DMS79 (cell line): ENCODE measurements at places on chromosomes 6 and 20.

- DNase-seq: peak; percentile 68
Observed at GRCh38 chr6:9140172-9140571, 704.8 kb upstream of the SLC35B3 start.

DNA sequence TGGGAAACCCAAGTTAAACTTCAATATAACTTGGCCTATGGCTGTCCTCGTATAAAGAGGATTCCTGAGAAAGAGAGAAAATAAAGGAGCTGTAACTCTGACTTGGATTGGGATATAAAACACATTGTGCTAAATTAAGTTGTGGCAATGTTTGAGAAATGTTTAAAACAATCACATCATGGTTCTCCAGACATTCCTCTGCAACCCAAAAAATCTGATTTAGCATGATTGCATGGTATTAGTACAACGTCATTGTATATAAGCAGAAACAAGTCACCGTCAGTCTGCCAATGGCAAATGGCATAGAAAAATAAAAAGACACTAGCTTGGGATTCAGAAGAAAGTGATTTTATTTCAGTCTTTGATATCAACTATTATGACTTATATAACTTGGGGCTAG, 140.2 kb upstream of the FAM83B start:
- DNase-seq: no peak

- no peak for DNase-seq
Observed at GRCh38 chr6:158377860-158378259, 65.6 kb downstream of the TULP4 start.

- peak; percentile 81 for DNase-seq
Observed at GRCh38 chr6:145814501-145815308, at the start of gene FBXO30. TSS of gene FBXO30 (minus strand) at chr6:145814795. CDS start at chr6:145806405, 8,390 bp downstream.

- no peak for DNase-seq
Observed at GRCh38 chr20:34744847-34745246, 40.7 kb downstream of the TP53INP2 start.

GRCh38 chr20:1720226-1720625, 62.6 kb upstream of the SIRPG start:
- DNase-seq: no peak

- no peak for DNase-seq
Observed at GRCh38 chr6:89862273-89862672, 32.0 kb upstream of the GJA10 start.

DNA sequence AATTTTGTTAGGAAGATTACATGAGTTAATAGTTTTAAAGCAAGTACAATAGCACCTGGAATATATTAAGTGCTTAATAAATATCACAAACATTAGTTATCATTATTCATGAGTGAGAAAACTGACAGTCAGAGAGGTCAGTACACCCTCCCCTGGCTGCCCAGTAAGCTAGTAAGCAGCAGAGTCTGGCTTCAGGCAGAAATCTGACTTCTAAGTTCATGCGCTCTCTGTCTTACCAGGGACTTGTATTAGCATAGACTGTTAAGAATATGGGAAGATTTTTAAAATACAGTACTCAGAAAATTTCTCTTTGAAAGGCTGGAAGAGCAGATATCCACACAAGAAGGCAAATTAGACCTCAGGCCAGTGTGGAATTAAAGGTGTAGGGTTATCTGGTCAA, 40.8 kb downstream of the BCAS1 start:
- DNase-seq: no peak

DNA sequence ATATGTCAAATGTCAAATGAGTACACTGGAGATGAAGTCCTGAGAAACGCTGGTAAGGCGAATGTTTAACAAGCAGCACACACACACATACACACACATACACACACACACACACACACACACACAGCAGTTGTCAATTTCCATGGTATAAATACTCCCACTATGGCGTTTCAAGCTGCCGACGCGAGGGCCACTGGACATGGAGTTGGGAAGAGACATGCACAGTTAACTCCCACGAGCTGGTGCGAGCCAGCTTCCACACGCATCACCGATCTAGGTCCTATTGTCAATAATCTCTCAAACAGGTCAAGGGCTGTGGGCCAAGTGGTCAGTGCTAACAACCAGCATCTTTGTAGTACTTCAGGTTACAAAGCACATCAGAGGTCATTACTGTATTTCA, 58.9 kb downstream of the TRERF1 start:
- DNase-seq: no peak

DNA sequence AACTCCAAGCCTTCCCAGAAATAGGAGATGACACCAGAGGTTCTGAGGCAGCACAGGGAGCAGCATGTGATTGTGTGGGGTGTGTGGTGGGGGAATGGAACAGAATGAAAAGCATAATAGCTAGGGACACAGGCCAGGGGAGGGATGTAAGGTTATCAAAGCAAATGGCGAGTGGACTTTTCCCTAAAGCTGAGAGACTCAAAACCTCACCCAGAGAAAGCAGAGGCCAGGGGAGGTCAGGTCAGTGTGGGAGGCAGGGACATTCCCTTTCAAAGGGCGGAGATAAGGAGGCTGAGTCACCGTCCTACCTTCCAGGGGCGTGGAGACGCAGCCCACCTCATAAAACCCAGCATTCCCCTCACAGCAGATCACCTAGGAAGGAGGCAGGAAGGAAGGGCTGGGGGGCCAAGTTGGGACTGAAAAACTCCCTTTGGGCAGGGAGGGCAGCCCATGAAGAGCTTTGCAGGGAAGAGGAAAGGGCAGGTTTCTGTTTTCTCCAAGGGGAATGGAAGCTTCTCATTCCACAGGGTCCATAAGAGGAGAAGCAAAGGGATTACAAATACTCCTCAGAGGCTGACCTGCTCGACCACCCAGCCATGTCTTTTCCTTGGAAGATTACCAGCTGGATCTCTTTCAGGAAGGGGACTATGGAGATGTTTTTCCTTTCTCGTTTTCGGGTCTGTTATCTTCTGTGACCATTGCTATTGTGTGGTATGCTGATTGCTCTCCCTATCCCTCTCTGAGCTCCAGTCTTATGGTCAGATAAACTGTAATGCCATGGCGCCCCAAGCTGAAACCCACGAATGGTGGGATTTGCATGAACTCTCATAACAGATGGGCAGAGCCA, 9.6 kb upstream of the LY6G5C start:
- no peak for DNase-seq

- no peak for DNase-seq
Observed at GRCh38 chr6:102387326-102388033, 994.0 kb downstream of the GRIK2 start.

DNA sequence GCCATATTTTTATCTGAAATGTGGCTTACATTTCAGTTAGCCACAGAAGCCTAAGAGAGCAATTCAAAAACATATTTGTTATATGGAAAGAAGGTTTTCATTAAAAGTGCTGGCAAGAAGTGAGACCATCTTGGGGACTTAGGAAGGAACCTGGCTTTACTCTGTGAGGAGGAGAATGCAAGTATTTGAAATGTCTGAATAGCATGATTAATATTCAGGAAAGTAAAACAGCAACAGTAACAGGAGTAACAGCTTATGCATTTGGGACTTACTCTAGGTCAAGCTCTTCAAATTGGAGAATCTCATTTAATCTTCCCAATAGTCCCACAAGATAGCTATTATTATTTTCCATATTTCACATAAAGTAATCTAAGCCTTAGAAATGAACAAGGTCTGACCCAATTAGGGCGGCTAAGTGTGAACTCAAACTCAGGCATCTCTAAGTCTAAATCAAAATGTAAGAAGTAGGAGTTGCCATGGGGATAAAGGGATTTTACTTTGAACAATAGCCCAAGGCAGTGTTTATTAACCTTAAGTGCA, 816.5 kb downstream of the BCKDHB start:
- no peak for DNase-seq

- DNase-seq: no peak
Observed at GRCh38 chr6:161227004-161227960, 46.6 kb downstream of the AGPAT4 start.

- no peak for DNase-seq
Observed at GRCh38 chr6:142416179-142416578, 114.4 kb downstream of the ADGRG6 start.

DNA sequence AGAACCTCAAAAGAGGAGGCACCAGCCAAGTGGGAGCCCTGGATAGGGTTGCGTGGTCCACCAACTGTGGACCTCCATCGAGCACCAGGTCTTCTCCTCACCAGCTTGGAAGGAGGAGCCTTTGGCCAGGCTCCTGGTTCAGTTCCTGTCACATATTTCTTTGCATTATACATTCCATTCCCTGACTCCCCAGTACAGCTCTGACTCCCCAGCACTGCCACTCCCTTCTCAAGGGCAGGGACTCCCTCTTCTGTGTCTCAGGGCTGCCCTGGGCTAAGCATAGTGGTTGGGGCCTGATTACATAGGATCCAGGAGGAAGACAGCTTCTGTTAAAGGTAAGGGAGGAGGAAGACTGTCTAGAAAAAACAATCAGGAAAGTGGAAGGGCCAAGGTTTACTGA, 91.1 kb downstream of the MRPL14 start:
- no peak for DNase-seq

GRCh38 chr6:134178161-134179044, 126.0 kb upstream of the SLC2A12 start:
- DNase-seq: no peak

GRCh38 chr6:46184114-46184513, 13.3 kb upstream of the ENPP5 start:
- DNase-seq: no peak

- DNase-seq: no peak
Observed at GRCh38 chr6:109237077-109237985, 142.0 kb downstream of the CEP57L1 start.

DNA sequence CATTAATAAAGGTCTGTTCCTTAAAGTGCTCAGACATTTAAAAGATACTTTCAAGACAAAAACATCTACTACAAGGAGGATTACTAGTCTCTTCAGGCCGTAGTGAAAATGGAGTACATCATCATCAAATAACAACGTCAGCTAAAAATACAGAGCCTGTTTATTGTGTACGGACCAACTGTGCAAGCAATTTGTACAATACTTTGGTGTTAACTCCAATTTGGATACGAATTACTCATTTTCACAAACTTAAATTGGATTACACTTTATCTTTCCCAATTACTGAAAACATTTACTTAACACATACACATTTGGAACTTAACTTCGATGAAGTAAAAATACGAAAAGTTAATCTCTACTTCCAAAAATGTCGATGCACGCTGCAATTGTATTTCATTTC, 802 bp downstream of the CYP39A1 start:
- no peak for DNase-seq

GRCh38 chr6:69449887-69450286, 346.9 kb downstream of the LMBRD1 start:
- DNase-seq: no peak

GRCh38 chr6:53284901-53285300, 63.8 kb downstream of the ELOVL5 start:
- DNase-seq: no peak

DNA sequence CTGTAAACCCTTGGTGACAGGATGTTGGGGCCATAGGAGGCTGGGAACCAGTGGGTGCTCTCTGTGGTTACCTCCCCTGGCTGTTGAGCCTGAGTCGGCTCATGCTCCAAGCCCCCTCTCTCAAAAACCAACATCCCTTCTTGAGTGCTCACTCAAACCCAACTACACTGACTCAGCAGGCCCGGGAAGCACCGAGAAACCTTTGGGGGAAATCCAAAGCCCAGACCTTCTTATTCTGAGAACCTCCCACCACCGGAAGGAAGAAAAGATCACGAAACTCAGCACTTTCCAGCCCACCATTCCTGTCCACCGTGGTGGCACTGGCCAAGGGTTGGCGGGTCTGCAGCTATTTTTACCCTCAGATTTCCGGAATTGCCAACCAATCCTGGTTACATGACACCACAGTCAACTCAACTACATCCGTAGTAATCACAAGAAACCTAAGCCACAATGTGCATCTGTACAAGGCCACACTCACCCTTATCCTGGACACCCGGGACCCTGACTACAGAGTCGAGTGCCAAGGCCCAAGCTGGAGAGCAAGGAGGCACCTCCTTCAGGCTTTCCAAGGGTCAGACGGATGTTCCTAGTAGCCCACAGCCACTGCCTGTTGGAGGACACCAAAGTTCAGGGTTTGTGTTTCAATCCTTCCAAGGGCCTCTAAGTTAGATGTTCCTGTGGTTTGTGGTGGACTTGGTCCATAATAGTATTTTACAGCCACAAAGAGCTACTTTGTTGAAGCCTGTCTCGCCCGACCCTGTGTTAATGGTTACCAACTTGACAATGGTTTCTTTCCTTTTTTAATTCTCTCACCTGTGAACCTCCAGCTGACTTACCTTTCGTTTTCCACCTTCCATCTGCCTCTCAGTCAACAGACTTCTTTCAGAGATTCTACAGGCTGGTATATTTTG, 317.0 kb downstream of the CDC5L start:
- DNase-seq: no peak

DNA sequence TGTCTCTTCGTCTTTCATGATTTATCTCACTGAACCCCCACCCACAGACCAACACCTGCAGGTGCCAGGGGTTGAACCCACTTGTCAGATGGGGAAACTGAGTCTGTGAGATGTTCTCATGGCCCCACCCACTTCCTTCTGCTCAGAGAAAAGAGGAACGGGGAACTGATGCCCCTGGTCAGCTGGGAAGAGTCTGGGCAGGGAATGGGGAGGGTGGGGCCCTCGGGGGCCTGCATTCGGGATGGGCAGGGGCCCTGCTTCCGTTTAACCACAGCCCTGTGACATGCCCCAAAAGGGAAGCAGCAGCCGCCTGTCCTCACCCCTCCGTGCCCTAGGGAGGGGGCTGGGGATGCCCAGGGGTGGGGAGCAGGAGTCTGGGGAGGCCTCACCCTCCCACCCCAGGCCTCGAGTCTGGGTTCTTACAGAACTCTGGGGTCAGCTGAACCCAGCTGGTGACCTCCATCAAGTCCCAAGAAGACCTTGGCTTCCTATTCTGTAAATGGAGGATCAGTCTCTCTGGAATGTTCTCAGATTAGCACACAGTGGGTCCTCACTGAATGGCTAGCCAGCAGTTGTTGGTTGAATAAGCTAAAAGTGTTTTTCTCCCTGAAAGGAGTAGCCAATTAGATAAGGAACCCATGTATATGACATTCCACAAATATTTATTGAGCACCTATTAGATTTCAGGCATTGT, 81.5 kb downstream of the CEBPB start:
- DNase-seq: no peak

GRCh38 chr20:45957021-45957941, 14.7 kb downstream of the ZNF335 start:
- DNase-seq: no peak

GRCh38 chr6:81381382-81381916, 371.0 kb downstream of the TENT5A start:
- DNase-seq: no peak
